Psoas muscle (tissue), 8 donors: ENCODE measurements at places on chromosomes 13 and 19.

DNA sequence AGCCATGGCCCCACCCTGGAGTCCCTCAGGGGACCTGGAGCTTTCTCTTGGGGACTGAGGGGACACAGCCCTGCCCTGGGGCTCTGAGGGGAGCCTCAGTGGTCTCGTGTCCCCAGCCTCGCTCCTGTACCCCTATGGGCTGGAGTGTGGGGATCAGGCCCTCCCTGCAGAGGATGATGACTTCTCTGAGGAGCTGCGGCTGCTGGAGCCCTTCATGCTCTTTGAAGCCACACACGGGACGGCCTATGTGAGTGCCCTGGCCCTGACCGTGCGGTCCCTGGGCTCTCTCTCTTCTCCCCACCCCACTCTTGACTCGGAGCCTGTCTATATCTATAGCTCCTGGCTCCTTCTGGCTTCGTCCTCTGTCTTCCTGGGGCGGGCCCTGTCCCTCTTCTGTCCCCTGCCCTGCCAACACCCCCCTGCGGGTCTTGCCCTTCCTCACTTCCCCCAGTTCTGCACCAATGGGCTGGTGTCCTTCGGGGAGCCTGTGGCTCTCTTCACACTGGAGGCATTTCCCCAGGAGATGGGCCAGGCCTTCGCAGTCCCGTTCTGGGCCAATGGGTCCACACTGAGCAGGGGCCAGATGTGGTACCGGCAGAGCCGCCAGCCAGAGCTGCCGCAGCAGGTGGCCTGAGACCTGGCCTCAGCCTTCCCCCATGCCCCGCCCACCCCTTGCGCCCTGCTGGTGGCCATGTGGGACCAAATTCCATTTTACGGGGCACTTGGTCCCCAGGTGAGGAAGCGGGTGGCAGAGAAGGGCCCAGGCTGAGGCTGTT is 33.1 kb downstream of the HPN start:
- DNase-seq = no peak

GRCh38 chr13:109776575-109776974 is 9.8 kb downstream of the IRS2 start:
- no peak for DNase-seq

DNA sequence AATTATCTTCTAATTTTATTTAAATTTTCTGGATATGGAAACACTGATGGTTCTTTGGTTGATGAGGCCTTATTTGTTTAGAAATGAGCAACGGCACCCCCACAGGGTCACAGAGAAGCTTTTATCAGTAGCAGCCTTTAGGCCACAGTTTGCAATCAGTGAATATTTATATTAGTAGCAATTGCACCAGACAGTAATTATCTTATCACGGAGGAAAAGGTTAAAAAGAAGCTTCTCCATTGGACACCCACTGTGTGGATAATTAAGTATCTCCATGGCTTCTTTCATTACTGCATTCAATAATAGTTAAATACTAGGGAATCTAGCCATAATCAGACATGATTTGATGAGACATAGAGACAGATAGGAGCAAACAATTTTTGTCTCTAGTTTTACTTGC is 2099.2 kb upstream of the PCDH20 start:
- no peak for DNase-seq

DNA sequence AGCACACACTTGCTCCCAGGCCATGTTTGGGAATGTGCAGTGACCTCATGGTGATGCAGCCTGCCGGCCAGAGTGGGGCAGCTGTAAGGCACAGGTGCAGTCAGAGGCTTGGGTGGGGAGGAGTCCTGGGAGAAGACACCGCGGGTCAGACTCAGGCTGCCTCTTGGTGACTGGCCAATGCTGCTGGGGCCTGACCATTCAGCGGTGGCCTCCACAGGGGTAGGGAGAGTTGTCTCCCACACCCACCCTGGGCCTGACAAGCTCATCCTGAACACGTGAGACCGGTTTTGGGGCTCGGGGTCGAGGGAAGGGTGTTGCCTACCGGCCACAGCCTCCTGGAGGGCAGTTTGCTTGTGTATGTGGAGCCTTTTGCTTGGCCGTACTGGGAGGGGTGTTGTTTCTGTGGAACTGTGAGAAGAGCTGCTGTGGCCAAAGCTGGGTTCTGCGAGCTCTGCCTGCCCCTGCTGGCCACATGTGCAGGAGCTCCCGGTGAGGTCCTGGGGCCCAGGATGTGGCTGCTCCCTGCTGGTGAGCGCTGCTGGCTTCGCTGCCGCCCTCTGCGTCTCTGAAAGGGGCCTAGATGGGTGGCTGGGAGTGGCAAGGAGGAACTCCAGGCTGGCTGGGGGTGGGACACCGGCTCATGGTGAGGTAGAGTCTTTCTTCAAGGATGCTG is 22.1 kb downstream of the UPF1 start:
- DNase-seq = peak; percentile 11

GRCh38 chr19:7959211-7959610 is 15.7 kb upstream of the TIMM44 start:
- DNase-seq = no peak

DNA sequence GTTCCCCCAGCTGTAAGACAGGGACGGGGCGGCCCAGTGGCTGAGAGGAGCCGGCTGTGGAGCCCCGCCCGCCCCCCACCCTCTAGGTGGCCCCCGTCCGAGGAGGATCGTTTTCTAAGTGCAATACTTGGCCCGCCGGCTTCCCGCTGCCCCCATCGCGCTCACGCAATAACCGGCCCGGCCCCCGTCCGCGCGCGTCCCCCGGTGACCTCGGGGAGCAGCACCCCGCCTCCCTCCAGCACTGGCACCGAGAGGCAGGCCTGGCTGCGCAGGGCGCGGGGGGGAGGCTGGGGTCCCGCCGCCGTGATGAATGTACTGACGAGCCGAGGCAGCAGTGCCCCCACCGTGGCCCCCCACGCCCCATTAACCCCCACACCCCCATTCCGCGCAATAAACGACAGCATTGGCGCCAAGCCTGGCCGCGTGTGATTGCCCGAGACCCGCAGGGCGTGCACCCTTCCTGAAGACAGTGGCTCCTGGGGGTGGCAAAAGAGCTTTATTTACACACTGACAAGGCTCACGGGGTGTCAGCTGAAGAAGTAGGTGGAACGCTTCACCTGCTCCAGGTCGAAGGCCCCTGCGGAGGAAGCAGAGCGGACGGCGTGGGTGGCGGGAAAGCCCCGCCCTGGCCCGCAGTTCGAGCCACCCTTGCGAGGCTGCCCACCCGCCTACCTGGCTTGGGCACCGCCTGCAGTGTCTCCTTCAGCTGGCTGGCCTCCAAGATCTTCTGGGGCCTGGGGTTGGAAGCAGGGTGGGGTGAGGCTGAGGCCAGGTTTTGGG is 16.4 kb downstream of the POLRMT start:
- no peak for DNase-seq

GRCh38 chr19:43625918-43626579 is 6.6 kb upstream of the ZNF428 start:
- no peak for DNase-seq

DNA sequence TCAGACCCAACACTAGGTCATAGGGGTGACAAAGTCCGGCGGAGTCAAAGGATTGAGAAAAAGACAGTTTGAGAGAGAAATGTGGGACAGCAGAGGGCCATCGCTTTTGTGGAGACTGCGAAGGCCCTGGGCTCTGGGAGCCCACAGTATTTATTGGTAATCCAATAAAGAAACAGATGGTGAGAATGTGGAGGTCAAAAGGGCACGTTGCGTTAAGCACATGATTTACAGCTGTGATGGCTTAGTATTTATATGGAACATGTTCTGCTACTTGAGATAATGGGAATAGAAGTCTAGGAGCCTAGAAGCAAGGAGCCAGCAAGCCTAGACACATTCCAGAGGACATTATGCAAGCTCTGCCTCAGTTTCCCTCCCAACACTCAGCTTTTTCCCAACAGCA is 2521.1 kb downstream of the PCDH9 start:
- no peak for DNase-seq

DNA sequence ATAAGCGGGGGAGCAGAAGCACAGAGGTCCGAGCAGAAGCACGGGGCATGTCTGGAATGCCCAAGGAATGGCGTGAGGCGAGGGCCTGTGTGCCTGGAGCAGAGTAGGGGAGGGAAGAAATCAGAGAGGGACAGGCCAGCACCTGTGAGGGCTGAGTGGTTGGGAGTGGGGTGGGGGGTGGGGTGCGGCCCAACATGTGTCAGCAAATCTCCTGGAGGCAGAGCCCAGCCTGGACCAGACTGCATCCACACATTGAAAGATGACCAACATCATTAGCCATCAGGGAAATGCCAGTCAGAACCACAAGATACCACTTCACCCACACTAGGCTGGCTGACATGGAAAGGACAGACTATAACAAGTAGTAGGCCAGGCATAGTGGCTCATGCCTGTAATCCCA is 11.2 kb downstream of the CLASRP start:
- no peak for DNase-seq

DNA sequence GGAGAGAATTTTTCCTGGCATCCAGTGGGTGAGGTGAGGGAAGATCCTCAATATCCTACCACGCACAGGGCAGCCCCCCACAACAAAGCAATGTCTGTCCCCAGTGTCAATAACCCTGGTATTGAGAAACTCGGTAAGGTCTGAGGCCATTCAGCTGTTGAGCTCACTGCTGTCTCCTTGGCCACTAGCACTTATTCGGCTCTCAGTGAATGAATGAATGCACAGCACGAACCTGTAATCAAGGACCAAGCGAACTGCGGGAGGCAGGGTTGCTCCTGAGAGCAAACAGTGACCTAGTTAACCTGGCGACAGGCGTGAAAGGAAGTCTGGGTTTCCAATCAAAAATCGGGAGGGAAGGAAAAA is 640 bp downstream of the ZSCAN5A start:
- no peak for DNase-seq

DNA sequence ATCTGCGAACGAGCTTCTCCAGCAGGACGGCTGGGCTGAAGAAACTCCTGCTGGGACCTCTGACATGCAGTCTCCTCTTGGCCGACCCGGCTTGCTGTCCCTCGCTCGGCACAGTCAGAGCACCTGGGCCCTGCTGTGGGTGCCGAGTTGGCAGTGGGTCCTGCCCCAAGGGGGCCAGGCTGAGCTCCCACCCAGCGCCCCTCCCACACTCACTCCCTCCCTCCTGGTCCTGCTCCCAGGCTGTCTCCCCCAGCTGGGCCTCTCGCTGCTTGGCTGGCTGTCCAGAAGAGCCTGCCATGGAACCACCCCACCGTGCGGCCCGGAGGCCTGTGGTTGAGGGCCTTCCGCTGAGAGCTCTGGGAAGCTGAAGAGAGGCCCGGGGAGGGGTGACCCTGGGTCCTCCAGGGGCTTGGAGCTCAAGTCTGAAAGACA is 6.0 kb downstream of the AKT2 start:
- peak; percentile 72 for DNase-seq
